A673 (cell line): ENCODE measurements at places on chromosomes 4 and X. TPM values are rescaled to one million over a fixed set of nuclear protein-coding genes. Genes with fewer than 3 reads are reported as not detected.
A peak's percentile ranks its signal among the peaks of the same experiment; 100 is the strongest.

- DNase-seq = peak; percentile 32
These were observed 22.1 kb downstream of the TMEM131L start for GRCh38 chr4:153488006-153488891.

DNA sequence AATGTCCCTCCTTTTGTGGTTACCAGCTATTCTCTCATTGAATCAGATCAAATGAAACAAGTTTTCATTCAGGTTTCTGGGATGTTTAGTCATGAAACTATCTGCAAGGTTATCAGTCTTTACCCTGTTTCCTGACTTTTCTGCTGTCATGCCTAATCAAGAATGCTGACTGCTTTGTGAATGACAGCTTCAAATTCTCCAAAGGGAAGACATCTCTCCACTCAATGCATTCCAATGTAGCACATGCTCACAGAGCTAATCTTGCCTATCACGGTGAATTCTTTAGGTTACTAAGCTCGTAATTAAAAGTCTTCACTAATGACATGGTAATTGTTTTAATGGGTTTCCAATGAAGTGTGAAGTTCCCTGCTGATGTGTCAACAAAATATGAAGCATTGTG, 1068.5 kb downstream of the PCDH7 start:
- DNase-seq = peak; percentile 10

DNA sequence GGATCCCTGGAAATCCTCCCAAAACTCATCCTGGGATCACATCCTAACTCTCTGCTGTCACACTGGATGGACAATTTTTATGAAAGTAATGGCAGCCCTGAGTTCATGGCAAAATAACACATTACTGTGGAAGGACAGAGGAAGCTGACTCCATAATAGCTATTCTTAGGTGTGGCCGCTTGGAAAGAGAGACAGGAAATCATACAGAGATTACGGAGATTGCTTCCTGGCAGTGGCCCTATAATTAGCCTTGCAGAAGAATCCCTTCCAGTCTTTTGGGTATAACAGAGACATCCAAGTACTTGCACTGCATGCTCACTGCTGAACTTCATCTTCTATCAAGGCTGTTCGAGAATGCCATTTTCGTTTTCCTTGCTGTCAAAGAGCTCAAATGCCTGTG, 133.1 kb upstream of the VCX start:
- DNase-seq = peak; percentile 41

DNA sequence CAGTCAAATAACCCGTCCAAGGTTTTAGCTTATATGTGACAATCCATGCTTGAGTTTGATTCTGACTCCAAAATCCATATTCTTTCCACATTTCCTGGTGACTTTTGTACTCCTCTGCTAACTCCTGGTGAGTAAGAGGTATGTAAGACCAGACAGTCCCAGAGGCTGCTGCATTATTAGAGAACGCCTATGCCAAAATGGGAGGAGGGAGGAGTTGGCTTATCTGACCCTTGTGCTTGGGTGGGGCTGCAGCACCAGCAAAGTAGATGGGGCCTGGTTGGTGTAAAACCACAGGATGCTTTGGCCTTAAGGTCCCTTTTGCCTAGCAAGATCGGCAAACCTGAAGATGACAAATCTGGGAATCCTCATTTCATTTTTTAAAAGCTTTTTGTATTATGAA, 9.1 kb upstream of the RNF212 start:
- no peak for DNase-seq

DNA sequence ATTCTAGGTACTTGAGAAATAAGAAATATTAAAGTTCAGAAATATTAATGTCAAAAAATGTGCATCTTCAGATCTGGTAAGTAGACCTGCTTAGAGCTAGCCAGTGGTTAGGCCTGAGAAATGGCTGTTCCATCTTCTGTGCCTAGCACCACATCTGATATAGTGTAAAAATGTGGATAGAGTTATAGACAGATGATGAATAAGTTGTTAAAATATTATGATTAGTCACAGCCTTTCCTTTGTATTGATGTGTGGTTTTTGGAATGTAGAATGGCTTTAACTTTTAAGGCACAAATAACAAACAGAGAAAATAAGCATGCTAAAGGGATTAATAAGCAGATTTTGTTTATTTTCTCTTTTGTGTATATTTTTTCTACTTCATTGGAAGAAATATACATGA, 133.5 kb upstream of the NUDT6 start:
- DNase-seq = no peak

GRCh38 chr4:142818476-142818875, 27.6 kb downstream of the INPP4B start:
- DNase-seq = no peak

GRCh38 chr4:27428661-27429060, 568.0 kb downstream of the STIM2 start:
- no peak for DNase-seq

DNA sequence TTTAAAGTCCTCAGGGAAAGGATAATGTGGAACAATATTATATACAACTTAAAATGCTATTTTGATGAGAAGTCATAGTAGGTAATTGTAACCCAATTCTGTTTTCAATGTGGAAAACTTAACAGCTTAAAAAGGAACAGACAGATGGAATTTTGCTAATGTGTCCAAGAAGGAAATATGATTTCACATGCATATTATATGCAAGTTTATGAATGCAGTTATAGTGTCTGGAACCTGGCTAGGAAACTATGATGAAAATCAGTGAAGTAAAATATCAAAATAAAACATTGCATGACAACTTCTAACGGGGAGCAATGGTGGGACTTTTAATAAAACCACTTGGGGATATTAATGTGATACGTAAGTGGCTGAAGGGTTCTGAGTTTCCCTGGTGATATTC, 152.6 kb upstream of the HAND2 start:
- DNase-seq = no peak

DNA sequence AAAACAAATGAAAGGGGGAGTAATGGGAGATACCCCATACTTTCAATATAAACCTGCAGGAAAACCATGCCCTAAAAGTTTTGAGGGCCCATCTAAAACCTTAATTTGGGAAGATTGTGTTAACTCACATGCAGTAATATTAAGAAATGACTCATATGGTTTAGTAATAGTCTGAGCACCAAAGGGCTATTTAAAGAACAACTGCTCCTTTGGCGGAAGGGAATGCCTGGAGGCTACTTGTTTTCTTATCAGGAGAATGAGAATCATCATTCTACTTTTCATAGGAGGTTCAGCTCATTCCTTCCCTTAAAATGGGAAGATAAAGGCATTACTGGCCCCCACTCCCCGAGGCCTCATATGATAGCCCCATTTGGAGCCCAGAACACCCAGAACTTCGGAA, 47.6 kb downstream of the SPIN3 start:
- DNase-seq = no peak

DNA sequence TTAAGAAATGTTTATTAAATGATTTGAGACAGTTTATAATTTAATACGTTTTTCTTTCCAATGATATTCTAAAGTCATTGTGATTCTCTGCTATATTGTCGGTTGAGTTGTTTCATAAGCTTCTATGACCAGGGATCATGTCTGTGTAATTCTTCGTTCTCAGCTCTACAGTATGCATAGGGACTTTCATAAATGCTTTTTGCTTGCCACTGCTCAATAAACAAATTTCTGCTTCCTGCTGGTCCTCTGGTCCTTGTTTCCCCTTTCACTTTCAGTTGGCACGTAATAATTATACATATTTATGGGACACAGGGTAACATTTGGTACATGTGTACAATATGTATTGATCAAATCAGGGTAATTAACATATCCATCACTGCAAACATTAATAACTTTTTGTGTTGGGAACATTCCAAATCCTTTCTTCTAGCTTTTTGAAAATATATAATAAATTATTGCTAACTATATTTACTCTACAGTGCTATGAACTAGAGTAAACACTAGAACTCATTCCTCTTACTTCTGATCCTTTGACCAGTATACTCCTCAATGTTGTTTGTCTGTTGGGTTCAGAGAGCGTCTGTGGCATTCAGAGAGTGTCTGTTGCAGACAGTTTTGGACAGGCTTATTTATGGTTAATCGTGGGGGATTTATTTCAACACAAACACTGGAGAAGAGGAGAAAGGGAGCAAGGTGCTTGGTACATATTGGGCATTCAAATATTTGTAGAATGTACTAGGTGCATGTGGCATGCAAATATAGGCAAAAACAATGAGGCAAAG, 68.3 kb upstream of the SPANXB1 start:
- no peak for DNase-seq

- no peak for DNase-seq
These were observed 639.6 kb downstream of the IQCM start for GRCh38 chr4:149176039-149176438.

- peak; percentile 88 for DNase-seq
These were observed 42.9 kb upstream of the INTS6L start for GRCh38 chrX:135477576-135477975.

DNA sequence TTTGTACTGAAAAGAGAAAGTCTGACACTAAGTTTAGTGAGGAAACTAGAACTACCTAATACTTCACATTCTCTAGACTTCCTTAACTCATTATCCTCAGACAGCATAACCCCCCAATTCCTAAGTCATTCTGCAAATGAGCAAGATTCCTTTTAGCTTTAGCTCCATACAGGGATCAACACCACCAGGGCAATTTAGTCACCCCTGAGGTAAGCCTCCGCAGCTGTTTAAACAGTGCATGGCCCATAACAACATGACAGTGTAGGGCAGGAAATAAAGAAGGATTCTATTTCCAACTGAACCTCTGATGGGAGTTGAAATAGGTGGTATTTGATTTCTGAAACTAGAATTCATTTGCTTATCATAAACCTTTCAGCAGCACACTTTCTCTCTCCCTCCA, 112.8 kb upstream of the DKK2 start:
- no peak for DNase-seq

DNA sequence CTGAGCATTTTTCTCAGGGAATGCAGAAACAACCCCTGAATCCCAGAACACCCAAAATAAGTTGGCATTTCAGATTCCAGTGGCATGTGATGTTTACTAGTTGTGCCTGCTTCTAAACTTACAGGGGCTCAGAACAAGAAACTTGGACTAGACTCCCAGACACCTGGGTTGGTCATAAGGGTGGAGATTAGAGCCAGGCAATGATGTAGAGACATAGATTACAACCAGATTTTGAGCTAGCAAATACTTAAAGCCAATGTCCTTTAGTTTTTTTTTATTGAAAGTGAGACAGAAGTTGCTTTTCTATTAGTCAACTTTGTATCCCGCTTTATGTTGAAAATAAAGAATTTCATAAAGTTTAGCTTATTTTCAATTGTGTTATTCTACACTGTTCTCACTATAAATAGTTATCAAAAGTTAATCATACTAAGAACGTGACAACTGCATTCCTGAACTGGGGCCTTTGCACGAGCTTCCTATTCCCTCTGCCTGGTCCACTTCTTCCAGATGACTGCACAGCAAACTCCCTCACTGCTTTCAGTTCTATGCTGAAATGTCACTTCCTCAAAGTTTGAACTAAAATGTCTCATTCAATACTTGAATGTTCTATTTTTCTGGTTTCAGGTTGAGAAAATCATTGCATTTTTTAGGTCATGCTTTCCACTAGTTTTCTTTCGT, 224.7 kb upstream of the PPP1R2C start:
- DNase-seq = no peak

GRCh38 chr4:170001745-170002267, 24.4 kb downstream of the MFAP3L start:
- no peak for DNase-seq

The SORCS2 gene
- total RNA-seq = 0.04 and 0.06 TPM in 2 replicates

The LRCH2 gene
- 4.2 and 4.8 TPM in 2 replicates for total RNA-seq

The GBA3 gene
- total RNA-seq = not detected in 2 replicates

The APLN gene
- 0.34 and 0.55 TPM in 2 replicates for total RNA-seq

The CT55 gene
- not detected in 2 replicates for total RNA-seq

The DRD5 gene
- total RNA-seq = not detected in 2 replicates

The AKAP4 gene
- not detected in 2 replicates for total RNA-seq

The CCNB3 gene
- total RNA-seq = 2.0 and 2.6 TPM in 2 replicates

The CCDC149 gene
- total RNA-seq = 2.8 and 3.1 TPM in 2 replicates
